ENCODE measurements at places on chromosomes 1 and 21. TPM values are rescaled to one million over a fixed set of nuclear protein-coding genes. Genes with fewer than 3 reads are reported as not detected.

The NPHS2 gene
- not detected for total RNA-seq

DNA sequence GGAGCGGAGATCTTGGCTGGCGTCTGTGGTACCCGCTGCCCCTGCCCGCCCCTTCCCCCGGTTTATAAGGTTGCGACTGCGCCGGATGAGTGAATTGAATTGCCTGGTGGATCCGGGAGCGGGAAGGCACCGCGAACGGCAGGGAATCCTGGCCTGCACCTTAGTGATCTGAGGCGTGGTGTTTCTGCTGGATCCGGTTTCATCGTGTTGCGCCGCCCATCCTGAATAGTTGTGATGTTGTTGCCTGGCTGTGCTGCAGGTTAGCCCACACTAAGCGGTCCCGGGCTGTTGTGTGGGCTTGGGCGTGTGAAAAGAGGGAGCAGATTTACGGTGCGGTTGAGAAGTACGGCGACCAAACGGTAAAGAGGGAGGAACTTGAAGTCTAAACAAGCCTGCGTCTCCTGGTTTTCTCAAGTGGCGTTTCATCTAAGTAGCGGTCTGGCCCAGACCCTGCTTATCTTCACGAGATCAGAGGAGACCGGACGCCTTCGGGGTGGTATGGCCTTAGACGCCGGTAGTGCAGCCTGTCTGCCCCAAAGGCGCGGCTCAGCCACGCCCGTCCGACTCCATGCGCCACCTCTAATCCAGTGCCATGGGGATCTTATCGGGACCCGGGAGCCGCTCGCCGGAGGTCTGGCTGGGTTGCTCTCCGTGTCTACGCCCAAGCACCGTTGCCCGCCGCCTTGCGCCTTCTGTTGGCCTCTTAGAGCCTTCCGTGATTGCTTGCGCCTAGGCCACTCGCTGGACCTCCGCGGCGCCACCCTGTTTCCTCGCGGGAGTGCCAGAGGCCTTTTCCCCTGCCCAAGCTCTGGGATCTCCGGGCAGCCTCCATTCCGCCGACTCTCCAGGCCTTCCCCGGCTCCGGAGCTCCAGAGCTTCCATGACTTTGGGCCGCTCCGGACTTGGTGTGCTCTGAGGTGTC is 87.5 kb upstream of the RHOU start:
- H3K27ac ChIP-seq: no peak overlapping the region
- H3K36me3 ChIP-seq: no peaks in the 10 kb centered on the region
- peaks cover 20% of the 10 kb centered on the region for H3K4me1 ChIP-seq
- H3K4me3 ChIP-seq: peak overlapping the region; percentile 58

The CELA3A gene
- not detected for total RNA-seq

GRCh38 chr1:119652587-119652986 is 4.5 kb upstream of the ZNF697 start:
- H3K4me1 ChIP-seq: peaks cover 4% of the 10 kb centered on the region
- no peaks in the 10 kb centered on the region for H3K27me3 ChIP-seq
- no peak overlapping the region for H3K4me3 ChIP-seq
- no peak for DNase-seq

GRCh38 chr1:169107603-169108208 is 1.2 kb downstream of the ATP1B1 start:
- no peak for DNase-seq
- peak overlapping the region; percentile 98 for H3K27ac ChIP-seq
- peaks cover 13% of the 10 kb centered on the region for H3K36me3 ChIP-seq
- peaks cover 73% of the 10 kb centered on the region for H3K4me1 ChIP-seq
- H3K27me3 ChIP-seq: no peaks in the 10 kb centered on the region
- peak overlapping the region; percentile 98 for H3K4me3 ChIP-seq

The TSPAN1 gene
- 1.5 TPM for total RNA-seq

- no peak for DNase-seq
- no peaks in the 10 kb centered on the region for H3K27me3 ChIP-seq
- no peaks in the 10 kb centered on the region for H3K36me3 ChIP-seq
- H3K27ac ChIP-seq: peak overlapping the region; percentile 37
- H3K4me3 ChIP-seq: no peak overlapping the region
Measured at GRCh38 chr21:29187944-29188343, 57.5 kb downstream of the MAP3K7CL start.

- no peaks in the 10 kb centered on the region for H3K27me3 ChIP-seq
- no peak for DNase-seq
- H3K36me3 ChIP-seq: no peaks in the 10 kb centered on the region
Measured at GRCh38 chr1:16187748-16188401, 24.6 kb downstream of the ARHGEF19 start.

The COL9A2 gene
- 2.5 TPM for total RNA-seq

DNA sequence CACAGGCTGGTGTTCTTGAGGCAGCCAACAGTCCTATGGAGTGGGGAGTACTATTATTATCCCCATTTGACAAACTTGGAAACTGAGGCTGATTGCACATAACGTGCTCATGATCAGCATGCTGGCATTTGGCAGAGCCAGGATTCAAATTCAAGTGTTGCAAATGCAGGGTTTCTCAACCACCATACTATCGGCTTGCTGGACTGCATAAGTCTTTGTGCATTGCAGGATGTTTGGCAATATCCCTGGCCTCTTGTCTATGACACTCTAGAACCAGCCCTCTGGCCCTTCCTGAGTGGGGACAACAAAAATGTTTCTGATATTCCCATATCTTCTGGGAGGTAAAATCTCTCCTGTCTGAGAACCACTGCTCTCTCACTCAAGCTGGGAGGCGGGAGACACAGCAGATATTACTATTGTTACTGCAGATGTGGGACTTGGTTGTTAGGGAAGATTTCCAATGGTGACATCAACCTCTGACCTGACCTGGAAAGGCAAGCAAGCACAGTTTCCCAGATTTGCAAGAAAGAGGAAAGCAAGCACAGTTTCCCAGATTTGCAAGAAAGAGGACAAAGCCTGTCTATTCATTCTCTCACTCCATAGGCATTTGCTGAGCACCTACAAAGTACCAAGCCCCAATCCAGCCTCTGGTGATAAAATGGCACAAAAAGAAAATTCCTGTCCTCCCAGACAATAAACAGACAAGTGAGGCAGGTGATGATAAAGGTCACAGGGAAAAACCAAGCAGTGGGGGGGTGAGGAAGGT is 1.0 kb upstream of the AADACL3 start:
- DNase-seq: peak; percentile 78
- no peaks in the 10 kb centered on the region for H3K36me3 ChIP-seq
- no peaks in the 10 kb centered on the region for H3K4me1 ChIP-seq

- H3K4me1 ChIP-seq: no peaks in the 10 kb centered on the region
- no peaks in the 10 kb centered on the region for H3K36me3 ChIP-seq
- no peaks in the 10 kb centered on the region for H3K27me3 ChIP-seq
- H3K4me3 ChIP-seq: no peak overlapping the region
Measured at GRCh38 chr1:213921712-213922111, 66.1 kb upstream of the PROX1 start.

The RNF11 gene
- 141 TPM for total RNA-seq

The FCGR1A gene
- 3.4 TPM for total RNA-seq

GRCh38 chr1:107529511-107530149 is 388.8 kb downstream of the NTNG1 start:
- no peak overlapping the region for H3K27ac ChIP-seq
- DNase-seq: no peak
- no peaks in the 10 kb centered on the region for H3K27me3 ChIP-seq
- no peak overlapping the region for H3K4me3 ChIP-seq

GRCh38 chr1:239795304-239795703 is 296.4 kb upstream of the FMN2 start:
- no peaks in the 10 kb centered on the region for H3K36me3 ChIP-seq
- no peaks in the 10 kb centered on the region for H3K4me1 ChIP-seq
- no peak overlapping the region for H3K27ac ChIP-seq
- no peak for DNase-seq
- no peak overlapping the region for H3K4me3 ChIP-seq

The CA6 gene
- not detected for total RNA-seq

DNA sequence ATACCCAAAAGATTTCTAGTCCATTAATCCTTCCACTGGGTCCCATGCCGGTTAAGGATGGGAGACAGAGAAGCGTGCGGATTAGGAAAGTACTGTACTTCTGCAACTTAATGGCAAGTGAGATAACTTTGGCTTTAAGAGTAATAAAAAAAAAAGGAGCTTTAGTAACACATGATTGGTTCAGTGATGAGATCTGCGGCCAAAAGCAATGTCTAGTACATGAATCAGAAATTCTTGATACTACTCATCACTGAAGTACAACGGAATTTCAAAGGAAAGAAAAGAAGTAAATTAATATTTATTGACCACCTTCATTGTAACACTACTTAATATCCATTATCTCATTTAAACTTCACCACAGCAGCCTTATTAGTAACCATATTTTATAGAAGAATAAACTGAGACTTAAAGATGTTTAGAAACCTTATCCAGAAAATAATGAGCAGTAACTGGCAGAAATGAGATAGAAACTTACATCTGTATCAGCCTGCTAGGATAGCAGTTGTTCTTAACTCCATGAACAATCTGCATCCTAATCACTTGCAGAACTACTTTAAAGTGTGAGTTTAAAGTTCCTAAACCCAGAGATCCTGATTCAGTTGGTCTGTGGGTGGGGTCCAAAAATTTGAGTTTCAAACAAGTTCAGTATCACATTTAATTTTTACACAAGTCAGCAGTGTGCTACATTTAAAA is 14.1 kb upstream of the NUF2 start:
- H3K4me1 ChIP-seq: no peaks in the 10 kb centered on the region
- no peak overlapping the region for H3K4me3 ChIP-seq
- no peak for DNase-seq
- no peaks in the 10 kb centered on the region for H3K27me3 ChIP-seq
- peaks cover 20% of the 10 kb centered on the region for H3K36me3 ChIP-seq

The HES3 gene
- total RNA-seq: not detected

DNA sequence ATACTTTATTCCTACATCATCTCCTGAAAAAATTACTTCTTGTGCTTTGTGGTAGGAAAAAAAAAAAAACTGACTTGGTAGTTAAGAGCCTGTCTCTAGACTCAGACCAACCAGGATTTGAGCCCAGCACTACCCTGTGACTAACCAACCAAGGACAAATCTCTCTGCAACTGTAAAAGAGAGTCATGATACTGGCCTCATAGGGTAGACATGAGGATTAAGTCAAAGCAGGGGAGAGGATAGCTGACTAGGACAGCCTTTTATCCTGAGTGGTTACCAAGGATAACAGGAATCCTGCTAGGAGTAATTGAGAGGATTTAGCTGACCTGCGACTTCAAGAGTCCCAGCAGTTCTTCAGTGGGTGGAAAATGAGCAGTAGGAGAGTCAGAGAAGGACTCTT is 112.8 kb downstream of the C1orf21 start:
- no peaks in the 10 kb centered on the region for H3K27me3 ChIP-seq
- DNase-seq: no peak
- H3K36me3 ChIP-seq: no peaks in the 10 kb centered on the region
- peaks cover 66% of the 10 kb centered on the region for H3K4me1 ChIP-seq
- no peak overlapping the region for H3K27ac ChIP-seq

GRCh38 chr1:106995970-106996369 is 60.5 kb upstream of the PRMT6 start:
- H3K36me3 ChIP-seq: no peaks in the 10 kb centered on the region
- H3K4me1 ChIP-seq: no peaks in the 10 kb centered on the region
- no peak for DNase-seq
- no peak overlapping the region for H3K4me3 ChIP-seq

DNA sequence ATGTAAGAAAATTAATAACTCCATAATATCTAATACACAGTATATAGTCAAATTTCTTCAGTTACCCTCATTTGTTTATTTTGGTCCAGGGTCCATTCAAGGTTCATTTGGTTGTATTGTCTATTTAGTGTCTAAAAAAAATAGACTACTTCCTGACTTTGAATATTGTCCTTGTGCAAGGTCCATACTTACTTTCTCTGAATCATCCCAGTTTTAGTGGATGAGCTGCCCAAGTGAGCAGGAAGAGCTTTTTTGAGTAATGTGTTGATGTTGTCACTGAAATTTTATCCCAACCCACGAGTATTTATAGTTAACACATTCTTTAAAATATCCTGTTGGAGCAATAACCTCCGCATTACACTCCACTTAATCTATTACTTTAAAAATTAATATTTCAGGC is 45.6 kb upstream of the FASLG start:
- H3K4me3 ChIP-seq: no peak overlapping the region
- no peaks in the 10 kb centered on the region for H3K27me3 ChIP-seq
- H3K36me3 ChIP-seq: peaks cover 29% of the 10 kb centered on the region
- H3K4me1 ChIP-seq: no peaks in the 10 kb centered on the region
- no peak overlapping the region for H3K27ac ChIP-seq
- no peak for DNase-seq

- no peak for DNase-seq
- H3K4me3 ChIP-seq: no peak overlapping the region
- peaks cover 14% of the 10 kb centered on the region for H3K4me1 ChIP-seq
- H3K27ac ChIP-seq: no peak overlapping the region
- peaks cover 21% of the 10 kb centered on the region for H3K27me3 ChIP-seq
Measured at GRCh38 chr1:156845055-156845952, 13.6 kb downstream of the INSRR start.

- H3K27ac ChIP-seq: no peak overlapping the region
- peaks cover 19% of the 10 kb centered on the region for H3K4me1 ChIP-seq
- DNase-seq: no peak
- no peaks in the 10 kb centered on the region for H3K27me3 ChIP-seq
Measured at GRCh38 chr21:27772816-27773215, 805.9 kb upstream of the ADAMTS5 start.

The RCSD1 gene
- total RNA-seq: 19.0 TPM

GRCh38 chr1:205355075-205355453 is 1.7 kb downstream of the KLHDC8A start:
- no peak overlapping the region for H3K27ac ChIP-seq
- DNase-seq: no peak
- peaks cover 13% of the 10 kb centered on the region for H3K4me1 ChIP-seq
- H3K27me3 ChIP-seq: no peaks in the 10 kb centered on the region

GRCh38 chr1:210321131-210321530 is 7.6 kb upstream of the HHAT start:
- H3K27ac ChIP-seq: no peak overlapping the region
- no peaks in the 10 kb centered on the region for H3K36me3 ChIP-seq
- no peak for DNase-seq
- no peaks in the 10 kb centered on the region for H3K4me1 ChIP-seq
- H3K4me3 ChIP-seq: no peak overlapping the region

The TFAP2E gene
- 0.33 TPM for total RNA-seq

- no peaks in the 10 kb centered on the region for H3K27me3 ChIP-seq
- H3K4me1 ChIP-seq: peaks cover 6% of the 10 kb centered on the region
- no peaks in the 10 kb centered on the region for H3K36me3 ChIP-seq
- H3K4me3 ChIP-seq: no peak overlapping the region
- H3K27ac ChIP-seq: no peak overlapping the region
Measured at GRCh38 chr1:59110271-59110670, 186.6 kb upstream of the FGGY start.

- H3K27ac ChIP-seq: no peak overlapping the region
- H3K36me3 ChIP-seq: no peaks in the 10 kb centered on the region
- H3K4me1 ChIP-seq: peaks cover 12% of the 10 kb centered on the region
- DNase-seq: no peak
- no peaks in the 10 kb centered on the region for H3K27me3 ChIP-seq
Measured at GRCh38 chr1:167345386-167345733, 124.7 kb downstream of the POU2F1 start.

The GJB3 gene
- not detected for total RNA-seq

- no peak within 1 kb of the TSS for H3K27ac ChIP-seq
- H3K4me1 ChIP-seq: no peaks in the 10 kb centered on the region
- H3K27me3 ChIP-seq: no peaks in the 10 kb centered on the region
- no peak for DNase-seq
- H3K4me3 ChIP-seq: no peak within 1 kb of the TSS
Measured at GRCh38 chr1:206023695-206024094, at the start of gene CTSE. TSS of gene CTSE (minus strand) at chr1:206023895. CDS start at chr1:206023791, 104 bp downstream.
